ENCODE measurements at places on chromosomes 3 and 15.

- no peak for DNase-seq
Observed at GRCh38 chr3:46576-46975, 150.0 kb upstream of the CHL1 start.

DNA sequence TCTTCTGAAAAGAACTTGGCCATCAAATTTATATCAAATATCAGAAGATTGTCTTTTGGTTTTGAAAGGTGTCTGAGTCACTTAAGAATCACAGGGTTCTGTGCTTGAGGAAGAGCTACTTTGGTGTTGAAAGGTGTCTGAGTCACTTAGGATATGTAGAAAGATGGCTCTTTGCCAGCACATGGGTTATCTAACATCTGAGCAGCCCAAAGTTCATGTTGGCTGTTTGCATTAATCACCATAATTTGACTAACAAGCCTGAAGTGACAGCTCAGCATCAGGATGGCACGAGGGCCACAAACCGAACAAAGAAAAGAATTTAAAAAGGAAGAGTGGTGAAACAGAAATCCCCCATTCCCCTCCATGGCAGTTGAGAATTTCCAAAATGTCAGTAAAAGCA lies 190.5 kb upstream of the CMC1 start:
- peak; percentile 4 for DNase-seq

- DNase-seq, result no peak
Observed at GRCh38 chr15:69854001-69854400, 243.7 kb downstream of the TLE3 start.

GRCh38 chr15:77107531-77108355 lies 36.8 kb upstream of the TSPAN3 start:
- DNase-seq, result peak; percentile 45
